Right renal cortex interstitium (tissue), 3 donors: ENCODE measurements at places on chromosomes 5 and 9. TPM values are rescaled to one million over a fixed set of nuclear protein-coding genes. Genes with fewer than 3 reads are reported as not detected.

GRCh38 chr9:130936285-130937117, 2.5 kb downstream of the FIBCD1 start:
- no peak for DNase-seq

DNA sequence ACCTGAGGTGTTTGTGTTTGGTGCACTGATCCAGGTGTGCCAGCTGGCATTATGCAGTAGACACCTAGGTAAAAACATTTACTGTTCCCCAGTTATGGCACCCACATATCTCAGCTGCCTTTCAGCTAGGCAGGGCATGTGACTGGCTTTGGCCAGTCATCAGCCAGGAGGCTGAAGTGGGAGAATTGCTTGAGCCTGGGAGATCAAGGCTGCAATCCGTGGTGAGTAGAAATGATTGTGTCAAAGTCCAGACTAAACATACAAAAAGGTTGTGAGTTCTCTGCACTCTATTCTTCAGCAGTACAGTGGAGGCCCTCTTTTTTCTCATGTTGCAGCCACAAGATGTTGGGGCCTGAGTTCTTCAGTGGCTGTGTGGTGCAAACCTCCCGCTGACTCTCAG, 3.2 kb upstream of the FBLL1 start:
- no peak for DNase-seq

GRCh38 chr5:35374584-35374983, 144.3 kb upstream of the PRLR start:
- DNase-seq, result no peak

- DNase-seq, result peak; percentile 8
Observed at GRCh38 chr5:146130440-146131045, 25.2 kb upstream of the PLAC8L1 start.

- DNase-seq, result no peak
Observed at GRCh38 chr5:126846344-126846743, 69.4 kb downstream of the LMNB1 start.

GRCh38 chr5:113060408-113061025, 83.9 kb downstream of the DCP2 start:
- no peak for DNase-seq

GRCh38 chr9:114467910-114468309, 37.4 kb downstream of the WHRN start:
- DNase-seq, result no peak

GRCh38 chr9:7862170-7862569, 62.6 kb upstream of the DMAC1 start:
- DNase-seq, result no peak

- DNase-seq, result no peak
Observed at GRCh38 chr5:89435347-89435746, 552.4 kb upstream of the MEF2C start.

- peak; percentile 2 for DNase-seq
Observed at GRCh38 chr9:99465231-99465907, 243.3 kb downstream of the SEC61B start.

- DNase-seq, result no peak
Observed at GRCh38 chr9:78010445-78010844, 21.2 kb downstream of the GNAQ start.

DNA sequence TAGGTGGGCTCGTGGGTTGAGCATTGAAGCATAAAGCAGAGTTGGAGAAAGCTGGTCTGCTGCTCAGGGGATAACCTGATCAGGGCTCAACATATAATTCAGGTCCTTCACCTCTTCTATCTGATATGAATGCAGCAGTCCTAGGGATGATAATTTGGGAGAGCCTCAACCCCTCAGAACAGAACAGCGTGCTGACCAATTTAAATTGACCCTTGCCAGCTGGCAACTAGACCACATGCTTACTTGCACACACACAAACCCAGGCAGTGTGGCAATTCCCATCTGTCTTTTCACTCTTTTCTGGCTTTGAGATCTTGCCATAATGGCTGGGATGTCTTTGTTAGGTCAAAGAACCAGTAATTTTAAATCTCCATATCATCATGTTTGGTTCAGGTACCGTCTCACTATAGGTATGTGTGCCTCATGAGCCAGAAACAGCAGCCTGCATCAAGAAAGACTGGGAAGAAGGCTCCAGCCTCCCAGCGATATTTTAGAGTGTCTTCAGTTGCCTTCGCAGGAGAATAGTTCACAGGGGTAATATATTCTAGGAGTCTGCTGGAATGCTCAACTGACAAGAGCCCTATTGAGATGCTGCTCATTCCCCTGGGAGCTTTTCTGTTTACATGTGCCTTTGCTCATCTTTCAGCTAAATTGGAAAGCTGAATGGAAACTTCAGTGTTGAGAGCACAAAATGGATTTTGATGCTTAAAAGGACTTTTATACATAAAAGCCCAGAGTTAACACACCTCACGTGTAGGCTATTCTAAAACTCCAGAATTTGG, 497.6 kb downstream of the RASEF start:
- no peak for DNase-seq

DNA sequence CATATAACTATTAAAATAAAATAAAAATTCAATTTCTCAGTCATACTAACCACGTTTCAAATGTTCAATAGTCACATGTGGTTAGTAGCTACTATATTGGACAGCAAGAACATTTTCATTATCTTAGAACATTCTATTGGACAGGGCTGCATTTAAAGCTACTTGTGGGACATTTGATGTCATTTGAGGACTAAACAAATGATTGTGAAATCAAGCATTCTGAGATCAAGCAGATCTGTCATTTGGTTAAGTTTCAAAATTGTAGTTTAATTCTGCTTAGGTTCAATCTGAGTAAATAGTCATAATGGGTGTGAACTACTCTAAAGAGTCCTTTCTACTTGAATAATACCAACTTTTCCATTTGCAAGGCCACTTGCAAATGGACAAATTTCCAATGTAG, 226.9 kb upstream of the C9orf72 start:
- DNase-seq, result no peak

DNA sequence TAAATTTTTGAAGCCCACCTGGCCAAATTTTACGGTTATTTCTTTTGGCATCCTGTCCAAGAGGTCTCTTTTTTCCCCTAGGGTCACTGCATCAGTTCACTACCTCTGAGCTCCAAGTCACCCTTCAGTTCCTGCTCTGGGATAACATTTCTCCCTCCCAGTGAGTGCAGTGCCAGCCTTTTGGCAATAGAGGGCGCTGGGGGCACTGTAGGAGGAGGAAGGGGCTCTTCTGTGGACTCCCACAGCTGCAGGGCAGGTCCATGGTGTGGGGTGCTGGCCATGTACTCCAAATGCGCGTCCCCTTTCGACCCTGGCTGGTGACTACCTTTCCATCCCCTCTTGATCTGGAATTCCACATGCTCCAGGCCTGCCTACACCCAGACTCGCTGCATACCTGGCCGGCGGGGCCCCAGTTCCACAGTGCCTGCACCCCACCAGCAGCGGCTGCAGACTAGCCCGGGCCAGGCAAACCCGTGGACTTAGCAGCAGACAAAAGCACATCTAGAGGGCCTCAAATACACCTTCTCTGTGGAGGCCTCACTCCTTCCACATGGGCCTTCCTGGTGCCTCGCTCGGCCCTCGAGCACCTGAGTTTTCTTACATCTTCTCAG, 20.3 kb upstream of the NINJ1 start:
- no peak for DNase-seq

DNA sequence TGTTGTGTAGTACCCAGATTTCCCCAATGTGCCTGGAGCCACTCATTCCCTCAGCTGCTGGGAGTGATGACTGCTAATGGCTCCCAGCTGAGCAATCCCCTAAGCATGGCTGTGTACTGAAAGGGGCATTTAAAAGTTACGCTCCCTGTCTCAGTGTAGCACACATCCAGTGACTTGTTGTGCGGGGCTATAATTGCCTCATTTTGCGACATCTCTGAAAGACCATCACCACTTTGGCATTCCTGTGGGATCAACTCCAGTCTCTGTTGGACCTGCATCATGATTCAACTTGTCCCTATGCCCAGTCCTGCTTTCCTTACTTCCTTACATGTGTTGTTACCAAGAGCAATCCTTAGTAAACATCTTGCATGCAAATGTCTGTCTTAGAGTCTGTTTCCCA, 201.2 kb upstream of the MPDZ start:
- no peak for DNase-seq

DNA sequence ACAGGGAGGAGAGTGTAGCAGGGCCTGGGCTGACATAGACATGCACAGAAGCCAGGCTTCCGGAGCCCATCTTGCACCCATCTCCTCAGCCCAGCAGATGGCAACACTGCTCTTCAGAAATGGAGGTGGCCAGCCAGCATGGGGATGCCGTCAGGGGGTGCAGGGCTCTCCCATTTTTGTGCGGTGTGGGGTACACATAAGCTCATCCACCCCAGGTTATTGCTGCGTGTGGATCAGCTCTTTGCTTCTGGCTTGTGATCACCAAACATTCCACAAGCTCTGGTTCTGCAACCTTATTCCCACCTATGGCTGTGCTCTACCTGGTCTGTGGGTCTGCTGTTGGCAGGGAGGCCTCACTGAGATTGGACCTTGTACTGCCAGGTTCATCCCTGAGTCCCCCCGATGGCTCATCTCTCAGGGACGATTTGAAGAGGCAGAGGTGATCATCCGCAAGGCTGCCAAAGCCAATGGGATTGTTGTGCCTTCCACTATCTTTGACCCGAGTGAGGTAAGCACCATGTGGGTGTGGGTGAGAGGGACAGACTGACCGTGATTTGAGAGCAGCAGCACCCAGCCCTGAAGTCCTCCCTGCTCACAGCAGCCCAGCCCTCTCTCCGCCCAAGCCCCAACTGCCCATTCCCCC, 17.3 kb downstream of the SLC22A5 start:
- DNase-seq, result no peak

- no peak for DNase-seq
Observed at GRCh38 chr9:5499889-5500398, 10.4 kb upstream of the PDCD1LG2 start.

GRCh38 chr9:126611592-126612325, 2.0 kb upstream of the LMX1B start:
- DNase-seq, result no peak

DNA sequence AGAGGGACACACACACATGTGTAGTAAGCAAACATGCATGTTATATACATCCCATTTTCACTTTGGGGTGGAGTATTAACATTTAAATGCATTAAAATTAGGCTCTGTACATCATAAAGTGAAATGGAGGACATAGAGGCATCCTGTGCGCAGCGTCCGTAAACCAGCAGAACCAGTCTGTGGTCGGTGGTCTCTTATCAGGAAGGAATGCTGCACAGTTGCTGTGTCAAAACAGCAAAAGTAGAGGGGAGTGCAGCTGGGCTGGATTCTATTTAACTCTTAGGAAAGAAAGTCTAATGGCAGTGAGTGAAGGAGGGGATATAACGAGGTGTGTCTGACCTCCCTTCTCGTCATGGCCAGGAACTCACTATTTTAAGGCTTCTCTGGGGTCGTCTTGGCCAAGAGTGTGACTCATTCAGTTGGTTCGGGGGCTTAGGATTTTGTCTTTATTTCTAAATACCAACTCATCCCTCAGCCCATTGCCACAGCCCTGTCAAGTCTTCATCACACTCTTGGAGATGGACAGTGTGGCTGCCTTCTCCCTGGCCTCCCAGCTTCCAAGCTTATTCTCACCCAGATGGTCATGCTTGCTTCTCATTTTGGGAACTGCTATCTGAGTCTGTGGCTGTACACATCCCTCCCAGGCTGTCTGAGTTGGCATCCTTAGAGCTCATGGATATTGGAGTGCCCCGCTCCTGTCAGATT, 20.1 kb upstream of the CXCL14 start:
- DNase-seq, result no peak

- no peak for DNase-seq
Observed at GRCh38 chr9:135993765-135994500, 32.8 kb upstream of the UBAC1 start.

DNA sequence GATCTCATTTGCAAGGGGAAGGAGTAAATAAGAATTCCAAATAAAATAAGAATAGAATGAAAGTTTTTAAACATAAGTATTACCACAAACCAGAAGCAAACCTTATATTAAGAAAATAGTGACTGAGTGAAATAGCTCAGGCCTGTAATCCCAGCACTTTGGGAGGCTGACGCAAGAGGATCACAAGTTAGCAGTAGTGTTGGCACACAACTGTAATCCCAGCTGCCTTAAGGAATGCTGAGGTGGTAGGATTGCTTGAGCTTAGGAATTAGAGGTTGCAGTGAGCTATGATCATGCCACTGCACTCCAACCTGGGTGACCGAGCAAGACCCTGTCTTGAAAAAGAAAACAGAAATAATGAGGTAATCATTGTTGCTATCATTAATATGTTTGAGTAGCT, 47.0 kb downstream of the APC start:
- DNase-seq, result no peak

DNA sequence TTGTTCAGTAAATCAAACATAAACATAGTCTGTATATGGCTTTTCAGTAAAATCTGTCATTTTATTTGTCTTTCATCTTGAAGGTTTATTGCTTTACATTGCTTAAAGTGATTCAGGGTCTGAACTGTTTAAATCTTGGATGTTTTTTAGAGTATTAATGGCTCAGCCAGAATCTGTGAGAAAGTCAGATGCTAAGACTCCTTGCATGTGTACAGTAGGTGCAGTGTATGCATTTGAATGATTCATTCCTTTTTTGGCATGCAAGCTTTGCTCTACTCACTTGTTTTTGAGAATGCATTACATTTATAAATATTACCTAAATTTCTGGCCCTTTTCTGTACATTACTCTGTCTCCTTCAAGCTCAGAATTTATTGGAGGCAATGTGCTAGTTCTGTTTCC, 271.0 kb upstream of the RIOK2 start:
- no peak for DNase-seq

DNA sequence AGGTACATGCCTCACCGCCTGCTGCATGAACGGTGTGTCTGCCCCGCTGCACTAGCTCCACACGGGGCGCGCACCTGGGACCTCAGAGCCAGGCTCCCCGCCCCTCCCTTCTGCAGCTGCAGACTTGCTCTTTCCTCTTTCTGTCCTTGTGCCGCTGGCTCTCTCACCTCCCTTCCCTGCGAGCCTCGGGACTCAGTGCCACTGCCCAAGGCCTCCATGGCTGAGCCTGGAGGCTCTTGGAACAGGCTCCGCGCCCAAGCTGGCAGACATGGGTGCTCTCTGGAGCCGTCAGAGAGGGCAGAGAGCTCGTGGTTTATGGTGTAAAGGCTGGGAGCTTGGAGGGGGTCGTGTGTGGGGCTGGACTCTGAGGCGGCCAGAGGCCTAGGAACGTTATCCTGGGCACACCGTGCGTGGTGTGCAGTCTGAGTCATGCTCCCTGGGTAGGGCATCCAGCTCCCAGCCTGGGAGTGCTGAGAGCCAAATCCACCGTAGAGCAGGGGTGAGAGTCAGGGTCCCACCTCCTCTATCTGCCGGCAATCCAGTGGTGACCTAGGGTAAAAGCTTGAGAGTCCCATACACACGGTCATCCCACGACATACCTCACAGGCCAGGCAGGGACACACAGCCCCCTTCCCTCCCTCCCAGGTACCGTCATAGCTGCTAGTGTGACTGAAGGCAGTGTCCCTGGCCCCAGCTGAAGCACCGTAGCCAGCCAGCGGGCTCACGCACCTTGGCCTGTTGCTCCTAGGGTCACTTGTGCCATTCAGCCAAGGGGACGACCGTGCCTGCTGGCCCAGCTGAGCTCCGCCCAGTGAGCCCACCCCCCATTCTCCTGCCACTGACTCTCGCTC, 22.4 kb downstream of the GOLGA2 start:
- DNase-seq, result no peak

Gene SSBP2
- 94.2 TPM for polyA plus RNA-seq

Gene NMUR2
- polyA plus RNA-seq, result 0.19 TPM

Gene IL5
- not detected for polyA plus RNA-seq

Gene PDCD1LG2
- not detected for polyA plus RNA-seq

Gene GAS1
- polyA plus RNA-seq, result 47.7 TPM

Gene INSL6
- polyA plus RNA-seq, result 0.21 TPM

Gene PCDHB7
- polyA plus RNA-seq, result 5.3 TPM

Gene HMMR
- 24.6 TPM for polyA plus RNA-seq

Gene LCN10
- polyA plus RNA-seq, result 1.2 TPM
